Sigmoid colon (tissue), 7 donors: ENCODE measurements at places on chromosomes 6 and 20.

DNA sequence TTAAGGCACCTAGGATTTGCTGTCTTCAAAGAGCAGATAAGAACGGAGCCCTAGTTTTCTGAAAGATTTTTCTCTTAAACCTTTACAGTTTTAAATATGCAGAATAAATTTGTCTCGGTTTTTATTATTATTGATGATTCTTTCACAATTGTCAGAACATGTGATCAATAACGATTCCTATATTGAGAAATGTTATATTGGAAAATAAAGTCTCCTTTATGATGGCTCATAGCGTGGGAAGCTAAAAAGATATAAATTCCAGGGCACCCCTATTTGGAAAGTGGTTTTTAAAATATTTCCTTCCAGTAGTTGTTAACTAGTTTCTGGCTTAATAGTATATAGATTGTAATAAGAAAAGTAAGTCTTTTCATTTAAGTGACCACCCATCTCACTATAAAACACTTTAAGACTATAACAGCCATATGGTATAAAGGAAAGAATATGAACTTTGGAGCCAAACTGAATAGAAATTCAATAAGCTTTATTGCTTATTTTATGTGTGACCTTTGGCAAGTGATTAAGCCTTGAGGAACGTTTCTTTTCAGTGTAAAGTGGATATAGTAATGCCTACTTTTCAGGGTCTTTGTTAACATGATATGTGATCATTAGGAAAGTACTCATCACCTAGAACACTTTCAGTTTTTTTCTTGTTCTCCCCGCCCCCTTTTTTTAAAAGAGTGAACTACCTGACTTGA, 369.6 kb downstream of the LAMA2 start:
- no peak overlapping the region for H3K4me3 ChIP-seq
- DNase-seq = no peak
- H3K27me3 ChIP-seq = no peaks in the 10 kb centered on the region
- H3K27ac ChIP-seq = no peak overlapping the region
- no peaks in the 10 kb centered on the region for H3K36me3 ChIP-seq

GRCh38 chr6:148867862-148868261, 121.0 kb downstream of the UST start:
- no peaks in the 10 kb centered on the region for H3K27me3 ChIP-seq
- H3K4me3 ChIP-seq = no peak overlapping the region
- DNase-seq = no peak
- H3K27ac ChIP-seq = peak overlapping the region; percentile 45

DNA sequence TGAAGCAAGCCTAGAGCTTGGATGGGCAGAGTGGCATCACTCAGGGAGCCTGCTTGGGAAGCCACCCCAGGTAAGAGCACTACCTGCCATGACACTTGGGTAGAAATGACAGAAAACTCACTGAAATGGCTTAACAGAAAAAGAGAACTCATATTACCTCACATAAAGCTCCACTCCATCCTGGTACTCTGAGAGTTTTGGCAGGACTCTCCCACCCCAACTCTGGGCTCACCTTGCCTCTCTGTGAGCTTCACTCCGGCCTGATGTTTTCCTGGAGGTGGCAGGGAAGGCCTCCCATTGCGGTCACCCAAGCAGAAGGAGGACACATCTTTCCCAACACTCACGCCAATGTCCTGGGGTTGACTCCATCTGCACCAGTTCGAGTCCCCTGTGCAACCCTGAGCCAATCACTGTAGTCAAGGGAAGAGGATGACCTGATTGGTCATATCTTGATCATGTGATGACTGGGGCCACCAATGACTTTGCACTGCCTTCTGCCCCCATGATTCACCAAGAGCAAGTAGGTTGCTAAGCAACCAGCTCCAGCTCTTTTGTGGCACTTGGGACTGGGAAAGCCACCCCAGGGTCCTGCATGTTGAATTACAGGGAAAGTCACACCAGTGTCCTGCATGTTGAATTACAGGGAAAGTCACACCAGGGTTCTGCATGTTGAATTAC, 446.1 kb upstream of the SULF2 start:
- peak; percentile 10 for DNase-seq
- no peak overlapping the region for H3K27ac ChIP-seq
- no peak overlapping the region for H3K4me3 ChIP-seq
- H3K4me1 ChIP-seq = no peaks in the 10 kb centered on the region

- H3K4me3 ChIP-seq = no peak overlapping the region
- H3K27ac ChIP-seq = no peak overlapping the region
- peaks cover 8% of the 10 kb centered on the region for H3K36me3 ChIP-seq
- no peaks in the 10 kb centered on the region for H3K4me1 ChIP-seq
- no peak for DNase-seq
Observed at GRCh38 chr6:53918854-53919510, 124.2 kb downstream of the LRRC1 start.

GRCh38 chr6:48560408-48560807, 449.4 kb upstream of the PTCHD4 start:
- no peak overlapping the region for H3K4me3 ChIP-seq
- no peaks in the 10 kb centered on the region for H3K4me1 ChIP-seq
- DNase-seq = no peak
- H3K36me3 ChIP-seq = no peaks in the 10 kb centered on the region
- H3K27me3 ChIP-seq = no peaks in the 10 kb centered on the region
- H3K27ac ChIP-seq = no peak overlapping the region

DNA sequence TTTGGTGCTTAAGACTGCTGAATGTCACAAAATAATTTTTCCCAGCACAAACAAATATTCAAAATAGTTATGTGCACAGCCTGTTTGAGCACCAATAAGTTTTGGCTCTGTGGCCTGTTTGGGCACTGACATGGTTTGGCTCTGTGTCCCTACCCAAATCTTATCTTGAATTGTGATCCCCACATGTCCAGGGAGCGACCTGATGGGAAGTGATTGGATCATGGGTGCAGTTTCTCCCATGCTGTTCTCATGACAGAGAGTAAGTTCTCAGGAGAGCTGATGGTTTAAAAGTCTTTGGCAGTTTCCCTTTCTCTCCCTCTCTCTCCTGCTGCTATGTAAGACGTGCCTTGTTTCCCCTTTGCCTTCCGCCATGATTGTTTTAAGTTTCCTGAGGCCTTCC, 146.0 kb upstream of the ESR1 start:
- no peak overlapping the region for H3K4me3 ChIP-seq
- H3K36me3 ChIP-seq = no peaks in the 10 kb centered on the region
- H3K27me3 ChIP-seq = no peaks in the 10 kb centered on the region
- no peak for DNase-seq

DNA sequence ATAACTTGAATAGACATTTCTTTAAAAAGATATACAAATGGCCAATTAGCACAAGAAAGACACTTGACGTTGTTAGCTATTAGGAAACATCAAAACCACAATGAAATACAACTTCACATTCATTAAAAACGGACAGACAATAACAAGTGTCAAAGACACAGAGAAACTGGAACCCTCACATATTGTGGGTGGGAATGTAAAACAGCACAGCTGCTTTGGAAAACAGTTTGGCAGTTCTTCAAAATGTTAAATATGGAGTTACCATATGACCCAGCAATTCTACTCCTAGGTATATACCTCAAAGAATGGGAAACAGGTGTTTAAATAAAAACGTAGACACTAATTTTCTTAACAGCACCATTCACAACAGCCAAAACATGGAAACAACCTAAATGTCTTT, 100.5 kb upstream of the SLC22A23 start:
- H3K27me3 ChIP-seq = no peaks in the 10 kb centered on the region
- no peaks in the 10 kb centered on the region for H3K36me3 ChIP-seq
- no peak for DNase-seq
- no peaks in the 10 kb centered on the region for H3K4me1 ChIP-seq
- H3K27ac ChIP-seq = no peak overlapping the region

- no peak overlapping the region for H3K27ac ChIP-seq
- DNase-seq = no peak
- no peaks in the 10 kb centered on the region for H3K4me1 ChIP-seq
- peaks cover 52% of the 10 kb centered on the region for H3K36me3 ChIP-seq
Observed at GRCh38 chr20:41453010-41453950, 86.7 kb upstream of the EMILIN3 start.

DNA sequence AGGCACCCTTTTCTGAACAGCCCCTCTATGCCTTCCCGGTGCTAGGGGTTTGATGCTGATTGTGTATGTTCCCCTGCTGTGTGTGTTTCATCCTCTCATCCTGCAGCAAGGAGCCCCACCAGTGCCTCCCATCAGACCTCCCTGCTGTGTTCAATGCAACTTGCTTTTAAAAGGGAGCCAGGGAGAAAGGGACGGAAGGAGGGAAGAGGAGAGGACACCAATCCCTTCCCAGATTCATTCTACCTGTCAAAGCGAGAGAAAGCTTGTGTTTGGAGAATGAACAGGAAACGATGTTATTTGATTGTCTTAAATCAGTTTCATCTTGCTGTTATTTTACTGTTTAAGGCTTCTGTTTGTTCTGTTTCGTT, 259.2 kb downstream of the ADGB start:
- peak overlapping the region; percentile 38 for H3K4me3 ChIP-seq
- no peaks in the 10 kb centered on the region for H3K36me3 ChIP-seq
- peak overlapping the region; percentile 62 for H3K27ac ChIP-seq
- no peak for DNase-seq
- no peaks in the 10 kb centered on the region for H3K27me3 ChIP-seq

GRCh38 chr6:168417191-168417590, 23.8 kb upstream of the SMOC2 start:
- no peaks in the 10 kb centered on the region for H3K27me3 ChIP-seq
- H3K4me1 ChIP-seq = no peaks in the 10 kb centered on the region
- no peak overlapping the region for H3K4me3 ChIP-seq
- DNase-seq = no peak
- peak overlapping the region; percentile 1 for H3K27ac ChIP-seq
- no peaks in the 10 kb centered on the region for H3K36me3 ChIP-seq

DNA sequence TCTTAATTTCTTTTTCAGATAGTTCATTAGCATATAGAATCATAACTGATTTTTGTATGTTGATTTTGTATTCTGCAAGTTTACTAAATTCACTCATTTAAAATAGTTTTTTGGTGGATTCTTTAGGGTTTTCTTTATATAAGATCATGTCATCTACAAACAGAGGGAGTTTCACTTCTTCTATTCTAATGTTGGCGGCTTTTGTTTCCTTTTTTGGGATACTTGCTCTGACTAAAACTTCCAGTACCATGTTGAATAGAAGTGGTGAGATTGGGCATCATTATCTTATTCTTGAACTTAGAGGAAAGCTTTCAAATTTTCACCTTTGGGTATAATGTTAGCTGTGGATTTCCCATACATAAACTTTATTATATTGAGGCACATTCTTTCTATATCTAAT, 296.9 kb downstream of the BCKDHB start:
- DNase-seq = no peak
- no peak overlapping the region for H3K27ac ChIP-seq
- H3K27me3 ChIP-seq = no peaks in the 10 kb centered on the region
- H3K36me3 ChIP-seq = no peaks in the 10 kb centered on the region
- H3K4me3 ChIP-seq = no peak overlapping the region

DNA sequence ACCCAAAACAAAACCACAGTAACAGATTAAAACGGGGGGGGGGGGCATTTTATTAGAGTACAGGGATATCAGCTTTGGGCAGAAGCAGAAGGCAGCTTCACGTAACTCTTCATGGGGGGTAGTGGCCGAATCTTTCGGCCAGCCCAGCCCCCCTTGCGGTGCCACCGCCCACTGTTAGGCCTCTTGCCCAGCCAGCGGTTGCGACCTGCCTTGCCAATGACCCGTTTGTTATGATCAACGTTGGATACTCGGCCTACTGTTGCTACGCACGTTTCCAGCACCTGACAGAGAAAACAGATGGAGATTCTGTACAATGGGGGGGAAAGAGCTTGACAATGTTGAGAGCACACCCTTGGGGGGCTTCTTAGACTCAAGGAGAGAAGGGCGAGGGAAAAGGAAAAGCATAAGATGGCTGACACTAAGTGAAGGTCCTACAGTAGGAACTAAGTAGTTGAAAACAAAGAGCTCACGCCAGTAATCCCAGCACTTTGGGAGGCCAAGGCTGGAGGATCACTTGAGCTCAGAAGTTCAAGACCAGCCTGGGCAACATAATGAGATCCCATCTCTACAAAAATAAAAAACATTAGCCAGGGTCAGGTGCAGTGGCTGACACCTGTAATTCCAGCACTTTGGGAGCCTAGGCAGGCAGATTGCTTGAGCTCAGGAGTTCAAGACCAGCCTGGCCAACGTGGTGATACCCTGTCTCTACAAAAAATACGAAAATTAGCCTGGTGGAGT, 724 bp upstream of the CUL7 start:
- H3K27ac ChIP-seq = peak overlapping the region; percentile 93
- DNase-seq = no peak
- H3K36me3 ChIP-seq = peaks cover 3% of the 10 kb centered on the region
- H3K27me3 ChIP-seq = no peaks in the 10 kb centered on the region

- no peak for DNase-seq
- H3K27me3 ChIP-seq = no peaks in the 10 kb centered on the region
- H3K4me1 ChIP-seq = no peaks in the 10 kb centered on the region
- no peak overlapping the region for H3K27ac ChIP-seq
- H3K36me3 ChIP-seq = no peaks in the 10 kb centered on the region
Observed at GRCh38 chr6:20024316-20024673, 187.1 kb downstream of the ID4 start.

GRCh38 chr6:10852361-10852960, 14.1 kb upstream of the MAK start:
- H3K27ac ChIP-seq = no peak overlapping the region
- no peak overlapping the region for H3K4me3 ChIP-seq
- H3K36me3 ChIP-seq = no peaks in the 10 kb centered on the region

DNA sequence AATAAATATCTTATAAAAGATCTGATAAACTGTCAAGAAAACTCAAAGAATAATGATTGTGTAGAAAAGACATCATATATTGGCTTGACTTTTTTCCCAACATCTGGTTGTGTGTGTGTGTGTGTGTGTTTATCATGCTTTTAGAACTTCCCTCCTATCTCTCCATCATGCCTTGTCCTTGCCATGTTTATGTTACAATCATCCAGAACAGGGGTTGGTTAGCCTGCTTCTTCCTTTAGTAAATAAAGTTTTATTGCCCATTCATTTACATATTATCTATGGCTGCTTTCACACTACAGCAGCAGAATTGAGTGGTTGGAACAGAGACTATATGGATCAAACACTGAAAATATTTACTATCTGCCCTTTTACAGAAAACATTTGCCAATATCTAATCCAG, 52.8 kb upstream of the RIPOR2 start:
- DNase-seq = no peak
- H3K36me3 ChIP-seq = no peaks in the 10 kb centered on the region
- H3K4me1 ChIP-seq = peaks cover 4% of the 10 kb centered on the region
- H3K4me3 ChIP-seq = no peak overlapping the region
- H3K27ac ChIP-seq = no peak overlapping the region

DNA sequence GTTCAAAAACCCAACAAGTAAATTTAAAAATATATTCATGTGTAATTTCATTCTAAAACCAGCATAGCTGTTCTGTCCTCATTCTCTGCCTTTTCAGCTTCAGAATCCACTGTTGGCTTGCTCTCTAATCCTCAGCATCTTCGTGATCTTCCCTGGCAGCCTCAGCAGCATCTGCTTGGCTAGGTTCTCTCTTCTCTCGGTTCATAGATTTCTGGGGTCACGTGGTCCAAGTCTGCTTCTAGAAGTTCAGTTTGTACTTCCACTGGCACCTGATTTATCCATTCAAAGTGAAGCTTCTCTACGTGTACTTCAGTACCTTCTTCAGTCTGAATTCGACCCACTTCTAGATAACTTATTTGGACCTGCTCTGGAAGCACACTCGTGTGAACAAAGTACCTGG, 245.7 kb downstream of the EPM2A start:
- H3K4me1 ChIP-seq = no peaks in the 10 kb centered on the region
- no peak overlapping the region for H3K4me3 ChIP-seq
- no peaks in the 10 kb centered on the region for H3K27me3 ChIP-seq

GRCh38 chr6:105319331-105319730, 83.6 kb downstream of the PREP start:
- no peak for DNase-seq
- no peaks in the 10 kb centered on the region for H3K4me1 ChIP-seq
- no peaks in the 10 kb centered on the region for H3K27me3 ChIP-seq
- peaks cover 36% of the 10 kb centered on the region for H3K36me3 ChIP-seq
